Left ventricle myocardium inferior (tissue), 1 donor: ENCODE measurements at places on chromosomes 3 and 15.

GRCh38 chr15:42344763-42345162, 14.5 kb upstream of the CAPN3 start:
- DNase-seq = no peak

GRCh38 chr15:89662893-89663626, 7.8 kb upstream of the KIF7 start:
- peak; percentile 74 for DNase-seq

GRCh38 chr15:36784098-36784670, 204.8 kb downstream of the CDIN1 start:
- DNase-seq = no peak

- DNase-seq = no peak
Observed at GRCh38 chr15:95247071-95247984, 1016.0 kb downstream of the MCTP2 start.

DNA sequence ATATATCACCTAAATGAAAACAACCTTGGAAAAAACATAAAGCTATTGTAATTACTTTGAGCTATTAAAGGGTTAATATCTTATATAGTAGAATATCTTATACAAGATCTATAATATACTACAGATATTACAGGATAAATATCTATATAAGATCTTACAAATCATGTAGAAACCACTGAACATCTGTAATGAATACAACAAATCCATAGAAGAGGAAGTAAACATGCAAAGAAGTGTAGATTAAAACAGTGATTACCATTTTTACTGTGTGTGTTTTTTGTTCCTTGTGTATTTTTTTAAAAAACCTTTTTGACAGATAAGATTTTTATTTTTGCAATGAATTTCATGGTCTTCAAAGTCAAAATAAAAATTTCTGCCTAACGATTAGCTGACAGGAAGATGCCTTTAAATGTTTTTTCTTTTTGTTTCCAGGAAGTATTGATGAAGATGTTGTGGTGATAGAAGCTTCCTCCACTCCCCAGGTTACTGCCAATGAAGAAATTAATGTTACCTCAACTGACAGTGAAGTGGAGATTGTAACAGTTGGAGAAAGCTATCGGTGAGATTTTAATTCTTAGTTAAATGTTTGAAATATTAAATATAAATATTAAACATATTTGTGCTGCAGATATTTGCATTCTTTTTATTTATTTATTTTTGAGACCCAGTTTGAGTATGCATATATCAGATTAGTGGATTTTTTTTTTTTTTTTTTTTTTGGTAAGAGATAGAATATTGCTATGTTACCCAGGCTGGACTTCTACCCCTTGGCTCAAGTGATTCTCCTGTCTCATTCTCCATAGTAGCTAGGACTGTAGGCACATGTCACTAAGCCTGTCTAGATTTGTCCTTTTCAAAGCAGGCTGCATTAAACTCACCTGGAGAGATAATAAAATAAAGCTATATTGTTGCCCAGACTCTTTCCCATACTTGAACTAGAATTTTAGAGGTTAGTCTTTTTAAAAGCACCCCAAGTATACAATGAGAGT, 52.8 kb upstream of the CCNB2 start:
- DNase-seq = no peak

GRCh38 chr3:182455011-182455410, 338.3 kb upstream of the ATP11B start:
- DNase-seq = no peak

- DNase-seq = no peak
Observed at GRCh38 chr3:191244242-191244867, 45.3 kb downstream of the OSTN start.

DNA sequence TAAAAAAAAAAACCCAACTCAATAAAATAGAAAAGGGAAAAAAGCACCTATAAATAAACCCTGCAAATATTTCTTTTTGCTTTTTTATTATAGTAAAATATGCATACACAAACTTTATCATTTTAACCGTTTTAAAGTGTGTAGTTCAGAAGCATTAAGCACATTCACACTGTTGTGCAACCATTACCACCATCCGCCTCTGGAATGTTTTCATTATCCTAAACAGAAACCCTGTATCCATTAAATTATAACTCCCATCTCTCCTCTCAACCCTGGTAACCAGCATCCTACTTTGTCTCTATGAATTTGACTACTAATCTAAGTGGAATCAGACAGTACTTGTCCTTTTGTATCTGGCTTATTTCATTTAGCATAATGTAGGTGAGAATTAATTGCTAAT, 15.0 kb downstream of the CDCP1 start:
- DNase-seq = no peak

GRCh38 chr3:11477407-11477911, 166.3 kb downstream of the VGLL4 start:
- no peak for DNase-seq

DNA sequence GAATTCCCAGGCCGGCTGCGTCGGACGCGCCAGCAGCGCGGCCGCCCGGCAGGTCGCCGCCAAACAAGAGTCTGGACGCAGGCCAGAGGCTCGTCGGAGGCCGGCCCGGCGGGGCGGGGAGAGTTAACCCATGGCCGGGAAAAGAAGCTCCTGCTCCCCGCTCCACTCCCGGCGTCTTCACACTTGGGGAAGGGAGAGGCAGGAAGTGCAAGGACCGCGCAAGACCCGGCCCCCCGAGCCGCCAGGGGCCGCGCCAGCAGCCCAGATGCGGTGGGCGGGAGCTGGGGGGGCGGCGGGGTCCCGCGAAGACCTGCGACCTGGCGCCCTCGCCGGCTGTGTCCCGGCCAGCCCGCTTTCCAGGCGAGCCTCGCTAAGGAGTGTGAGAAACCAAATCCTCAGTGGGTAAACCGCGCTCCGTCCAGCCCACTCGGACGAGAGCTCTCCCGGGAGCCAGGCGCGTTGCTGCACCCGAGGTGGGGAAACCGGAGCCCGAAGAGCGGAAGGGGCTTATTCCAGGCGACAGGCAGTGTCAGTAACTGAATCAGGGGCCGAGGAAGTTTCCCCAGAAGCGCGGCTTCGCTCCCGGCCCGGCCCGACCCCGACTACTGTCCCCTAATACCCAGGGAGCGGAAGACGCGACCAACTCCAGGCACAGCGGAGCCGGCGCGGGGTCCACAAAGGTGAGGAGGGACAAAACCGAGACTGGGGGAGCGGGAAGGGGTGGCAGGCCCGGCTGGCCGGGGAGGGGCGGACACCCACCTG, 721 bp downstream of the ADAMTS7 start:
- DNase-seq = peak; percentile 72

- DNase-seq = no peak
Observed at GRCh38 chr15:36815786-36816185, 236.4 kb downstream of the CDIN1 start.

DNA sequence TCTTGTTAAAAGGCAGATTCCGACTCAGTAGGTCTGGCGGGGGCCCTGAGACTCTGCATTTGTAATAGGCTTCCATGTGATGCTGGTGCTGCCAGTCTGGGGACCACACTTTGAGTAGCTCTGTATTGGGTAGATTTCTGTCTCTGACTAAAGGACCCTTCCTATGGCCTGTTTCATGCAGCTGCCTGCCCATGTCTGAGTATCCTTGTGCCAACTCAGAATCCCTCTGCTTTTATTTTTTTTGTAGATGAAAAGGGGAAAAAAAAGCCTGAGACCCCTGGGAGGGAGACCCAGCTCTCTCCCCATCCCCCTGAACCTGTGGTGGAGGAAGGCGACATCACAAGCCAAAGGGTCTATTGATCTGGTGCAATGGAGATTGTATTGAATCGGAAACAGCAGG, 81.9 kb downstream of the EBLN2 start:
- DNase-seq = no peak

GRCh38 chr3:12810013-12810780, 13.7 kb downstream of the CAND2 start:
- DNase-seq = peak; percentile 96

DNA sequence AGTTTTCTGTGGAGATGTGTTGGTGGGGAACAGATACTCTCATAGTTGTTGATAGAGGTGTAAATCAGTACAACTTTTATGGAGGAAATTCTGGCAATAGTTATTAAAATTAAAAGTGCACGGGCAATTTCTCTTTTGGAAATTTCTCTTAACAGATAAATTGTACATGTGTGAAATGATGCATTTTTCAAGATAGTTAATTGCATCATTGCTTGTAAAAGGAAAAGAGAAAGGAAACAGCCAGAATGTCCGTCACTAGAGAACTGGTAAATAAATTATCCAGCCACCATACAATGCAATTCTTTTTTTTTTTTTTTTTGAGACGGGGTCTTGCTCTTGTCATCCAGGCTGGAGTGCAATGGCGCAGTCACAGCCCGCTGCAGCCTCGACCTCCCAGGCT, 14.2 kb downstream of the ZNF710 start:
- no peak for DNase-seq

GRCh38 chr3:27721717-27722564, at the start of gene EOMES:
Gene EOMES, minus strand, starts transcription at chr3:27722323. Its CDS starts 29 bp downstream, at chr3:27722294.
- no peak for DNase-seq
